Uterine smooth muscle cell (primary cell): ENCODE measurements at places on chromosomes 3 and 15. TPM values are rescaled to one million over a fixed set of nuclear protein-coding genes. Genes with fewer than 3 reads are reported as not detected.

CADM2 gene
- not detected in 2 replicates for total RNA-seq

IL20RB gene
- 1.8 and 3.2 TPM in 2 replicates for total RNA-seq

CPOX gene
- total RNA-seq: 29.6 and 31.3 TPM in 2 replicates

SPATA12 gene
- total RNA-seq: 0.11 TPM in 1 of 2 replicates, not detected in the other

KLHL40 gene
- not detected in 2 replicates for total RNA-seq

TGM4 gene
- total RNA-seq: not detected in 2 replicates

STRIT1 gene
- total RNA-seq: not detected in 2 replicates

COL7A1 gene
- total RNA-seq: 46.3 and 70.9 TPM in 2 replicates

AVEN gene
- total RNA-seq: 28.9 and 37.0 TPM in 2 replicates

NEIL1 gene
- 2.7 and 6.1 TPM in 2 replicates for total RNA-seq

ISLR gene
- total RNA-seq: 30.2 and 39.7 TPM in 2 replicates

RNF7 gene
- 49.5 and 52.2 TPM in 2 replicates for total RNA-seq

GRAMD1C gene
- total RNA-seq: 5.9 and 7.6 TPM in 2 replicates
